ENCODE measurements at places on chromosomes 13 and 19.
A peak's percentile ranks its signal among the peaks of the same experiment; 100 is the strongest.

- no peak for DNase-seq
Observed at GRCh38 chr13:77696879-77697216, 639 bp upstream of the SLAIN1 start.

- no peak for DNase-seq
Observed at GRCh38 chr19:32241932-32242710, 103.3 kb upstream of the ZNF507 start.

GRCh38 chr13:99525967-99526366 is 24.7 kb downstream of the TM9SF2 start:
- no peak for DNase-seq

DNA sequence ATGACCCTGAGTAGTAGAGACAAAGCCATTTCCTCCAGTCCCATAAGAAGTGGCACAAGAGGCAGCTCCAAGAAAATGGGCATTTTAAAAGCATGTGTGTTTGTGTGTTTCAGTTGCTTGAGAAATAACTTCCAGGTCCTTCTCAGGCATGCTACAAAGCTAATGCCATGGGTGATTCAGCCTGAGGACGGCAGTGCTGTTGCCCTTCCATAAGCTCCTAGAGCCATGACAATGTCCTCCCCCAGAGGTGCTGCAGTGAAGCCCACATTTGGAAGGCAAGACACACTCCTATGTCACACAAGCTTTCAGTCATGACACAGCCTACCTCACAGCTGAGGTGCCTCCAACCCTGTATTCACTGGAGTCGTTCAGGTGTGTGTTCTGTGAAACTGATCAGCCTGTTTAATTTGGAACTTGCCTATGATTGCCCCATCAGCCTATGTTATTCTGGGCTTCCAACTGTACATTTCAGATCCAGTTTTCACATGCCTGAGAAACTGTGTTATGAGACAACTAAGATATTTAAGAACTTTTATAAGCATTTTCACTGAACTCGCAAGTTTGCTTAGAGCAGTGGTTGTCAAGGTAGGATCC is 213.6 kb downstream of the FOXO1 start:
- no peak for DNase-seq

DNA sequence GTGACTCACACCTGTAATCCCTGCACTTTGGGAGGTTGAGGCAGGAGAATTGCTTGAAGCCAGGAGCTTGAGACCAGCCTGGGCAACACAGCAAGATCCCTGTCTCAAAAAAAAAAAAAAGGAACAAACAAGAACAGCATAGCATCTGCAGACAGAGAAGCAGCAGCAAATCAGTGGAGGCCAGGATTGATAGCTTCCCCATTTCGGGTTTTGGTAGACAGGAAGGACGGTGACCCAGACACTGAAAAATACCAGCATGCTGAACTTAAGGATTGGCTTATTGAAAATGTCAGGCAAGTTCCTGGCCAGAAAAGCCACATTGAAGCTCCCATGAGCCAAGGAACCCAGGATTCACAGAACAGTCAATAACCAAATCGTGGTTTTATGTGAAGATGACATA is 3.0 kb downstream of the ZNF490 start:
- DNase-seq: no peak

- DNase-seq: no peak
Observed at GRCh38 chr19:39983695-39984300, 12.8 kb downstream of the PSMC4 start.

DNA sequence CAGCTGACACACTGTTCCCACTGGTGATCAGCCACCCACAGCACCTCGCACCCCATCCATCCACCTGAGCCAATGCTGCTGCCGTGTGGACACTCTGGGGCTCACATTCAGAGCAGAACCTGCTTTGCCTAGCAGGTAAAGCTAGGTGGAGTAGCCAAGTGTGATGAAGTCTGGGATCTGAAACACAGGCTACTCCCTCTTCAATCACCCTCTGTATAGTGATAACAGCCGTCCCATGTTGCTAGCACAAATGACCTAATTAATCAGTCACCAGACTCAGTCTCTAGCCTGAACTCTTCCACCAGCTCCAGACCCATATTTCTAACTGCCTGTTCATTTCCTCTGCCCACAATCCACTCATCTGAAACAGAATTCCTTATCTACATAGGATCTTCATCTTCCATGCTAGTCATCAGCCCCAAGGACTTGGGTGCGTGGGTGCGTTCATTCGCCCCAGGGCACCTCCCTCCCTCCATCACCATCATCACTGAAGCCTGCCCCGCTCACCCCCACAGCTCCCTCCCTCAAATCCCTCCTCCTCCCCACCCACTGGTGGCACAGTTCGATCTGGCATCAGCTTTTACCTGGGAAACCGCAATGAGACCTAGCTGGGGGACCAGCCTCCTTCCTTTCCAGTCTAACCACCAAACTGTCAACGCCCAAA is 19.8 kb downstream of the STK24 start:
- DNase-seq: no peak

DNA sequence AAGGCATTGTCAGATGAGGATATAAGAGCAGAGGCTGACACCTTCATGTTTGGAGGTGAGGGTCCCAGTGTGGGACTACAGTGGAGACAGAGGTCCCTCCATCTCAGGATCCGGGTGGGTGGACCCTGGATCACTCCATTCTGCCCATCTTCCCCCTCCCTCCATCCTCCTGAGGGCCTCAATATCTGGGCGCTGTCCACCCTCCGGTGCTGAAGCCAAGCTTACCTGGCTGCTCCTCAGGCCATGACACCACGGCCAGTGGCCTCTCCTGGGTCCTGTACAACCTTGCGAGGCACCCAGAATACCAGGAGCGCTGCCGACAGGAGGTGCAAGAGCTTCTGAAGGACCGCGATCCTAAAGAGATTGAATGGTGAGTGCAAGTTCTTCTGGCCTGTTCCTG is 11.9 kb downstream of the CYP4F12 start:
- no peak for DNase-seq

- peak; percentile 59 for DNase-seq
Observed at GRCh38 chr19:2488942-2489731, 13.2 kb downstream of the GADD45B start.

GRCh38 chr19:49570138-49570856 is 10.1 kb downstream of the NOSIP start:
- DNase-seq: peak; percentile 87
